ENCODE measurements at places on chromosomes 7 and 10.

DNA sequence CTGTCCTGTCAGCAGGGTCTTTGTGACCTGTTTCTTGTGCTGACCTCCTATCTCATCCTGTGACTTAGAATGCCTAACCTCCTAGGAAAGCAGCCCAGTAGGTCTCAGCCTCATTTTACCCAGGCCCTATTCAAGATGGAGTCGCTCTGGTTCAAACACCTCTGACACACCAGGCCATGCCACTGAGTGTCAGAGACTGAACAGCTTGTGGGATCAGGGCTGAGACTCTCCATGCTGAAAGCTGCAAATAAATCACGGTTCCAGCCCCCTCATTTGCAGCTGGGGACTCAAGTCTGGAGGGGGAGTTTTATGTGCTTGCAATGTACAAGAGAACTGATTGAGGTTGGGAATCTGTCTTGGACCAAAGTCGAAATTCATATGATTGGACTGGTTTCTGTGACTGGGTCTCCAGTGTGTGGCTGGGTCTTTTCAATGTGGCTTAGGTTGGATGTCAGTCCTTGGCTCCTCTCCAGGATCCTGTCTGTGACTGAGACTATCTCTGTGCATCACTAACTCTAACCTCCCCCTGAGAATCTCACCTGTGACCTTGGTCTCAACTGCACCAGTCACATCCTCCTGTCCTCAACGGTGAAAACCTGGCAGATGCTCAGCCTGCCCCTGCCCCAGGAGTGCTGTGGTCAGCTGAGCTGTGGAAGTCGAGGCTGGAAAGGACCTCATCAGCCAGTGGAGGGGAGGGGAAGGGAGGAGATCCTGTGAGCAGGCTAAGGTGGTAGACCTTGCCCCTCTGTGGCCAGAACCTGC, 11.7 kb downstream of the PRF1 start:
- no peak for DNase-seq

DNA sequence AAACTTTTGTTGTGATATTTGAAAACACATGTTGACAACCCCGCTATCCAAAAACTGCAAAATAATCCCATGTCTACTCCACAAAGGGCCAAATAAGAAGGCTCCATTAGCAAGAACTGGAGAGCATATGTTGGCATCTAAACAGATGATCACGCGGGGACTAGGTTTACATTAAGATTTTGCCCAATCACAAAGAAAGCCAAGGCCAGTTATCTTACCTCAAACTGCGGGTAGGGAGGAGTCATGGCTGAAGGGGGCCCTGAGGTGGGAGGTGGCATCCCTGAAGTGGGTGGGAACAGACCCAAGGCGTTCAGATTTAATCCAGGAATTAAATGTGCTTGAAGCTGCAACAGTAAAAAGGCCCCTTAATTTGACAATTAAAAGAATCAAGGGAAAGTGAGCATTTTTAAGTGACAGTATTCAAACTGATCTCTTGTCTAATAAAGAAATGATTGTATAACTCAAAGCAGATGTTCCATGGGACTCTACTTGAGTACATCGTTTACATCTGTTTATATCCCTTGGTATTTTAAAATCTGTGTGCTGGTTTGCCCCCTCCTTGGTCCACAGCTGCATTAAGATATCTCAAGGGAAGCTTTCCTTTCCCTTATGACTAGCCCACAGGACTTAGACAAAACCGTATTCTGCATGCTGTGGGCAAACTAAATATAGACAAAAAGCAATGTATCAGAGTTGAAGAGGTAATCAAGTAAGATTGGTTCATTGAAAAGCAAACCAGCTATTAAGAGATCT, 42.9 kb downstream of the MALSU1 start:
- no peak for DNase-seq

DNA sequence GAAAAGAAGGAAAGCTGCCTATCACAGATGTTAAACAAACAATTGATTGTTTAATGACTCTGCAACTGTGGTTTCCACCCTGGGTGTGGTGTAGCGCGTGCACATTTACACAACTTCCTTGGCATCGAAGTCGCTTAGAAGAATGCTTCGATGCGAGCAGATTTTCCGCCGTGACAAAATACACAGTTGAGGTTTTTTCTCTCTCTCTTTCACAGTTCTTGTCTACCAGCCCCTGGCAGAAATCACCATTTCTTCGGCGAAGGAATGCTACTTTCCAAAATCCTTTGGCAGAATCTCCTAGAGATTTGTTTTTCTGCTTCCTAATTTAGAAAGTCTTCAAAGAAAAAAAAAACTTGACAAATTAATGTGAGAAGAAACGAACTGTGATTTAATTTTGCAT, 70.7 kb upstream of the C1QL3 start:
- no peak for DNase-seq

- DNase-seq: no peak
Measured at GRCh38 chr7:100575746-100576383, 2.2 kb upstream of the SAP25 start.

DNA sequence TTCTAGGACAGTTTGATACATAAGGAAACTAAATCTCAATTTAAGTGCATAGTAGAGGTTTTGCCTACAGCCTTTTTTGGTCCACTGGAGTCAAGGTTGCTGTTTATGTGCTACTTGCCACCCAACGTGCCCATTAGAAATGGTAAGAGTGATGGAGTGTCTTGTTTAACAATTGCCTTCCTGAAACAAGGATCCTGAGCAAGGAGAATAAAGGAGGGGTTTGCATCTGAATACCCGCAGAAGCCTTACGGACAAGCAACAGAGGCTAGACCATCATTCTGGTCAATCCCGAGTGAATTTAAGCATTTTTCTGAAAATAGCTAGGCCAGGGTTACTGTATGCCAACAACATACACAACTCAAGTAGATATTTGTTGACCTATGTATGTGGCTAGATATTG, 63.6 kb downstream of the MARCHF5 start:
- no peak for DNase-seq

GRCh38 chr10:2244471-2244870, 507.1 kb upstream of the ADARB2 start:
- no peak for DNase-seq

DNA sequence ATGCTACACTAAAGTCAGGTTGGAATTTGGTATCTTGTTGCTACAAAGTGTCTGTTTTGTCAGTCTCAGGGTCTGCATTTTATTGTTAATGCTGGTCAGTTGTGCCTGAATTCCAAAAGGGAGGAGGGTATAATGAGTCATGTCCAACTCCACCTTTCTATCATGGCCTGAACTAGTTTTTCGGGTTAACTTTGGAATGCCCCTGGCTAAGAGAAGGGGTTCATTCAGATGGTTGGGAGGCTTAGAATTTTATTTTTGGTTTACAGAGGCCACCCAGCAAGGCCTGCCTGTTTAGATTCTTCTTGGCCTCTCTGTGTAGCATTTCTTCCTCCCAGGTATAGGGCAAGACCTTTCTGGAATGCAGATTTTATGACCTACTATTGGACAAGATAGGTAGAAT, 93.2 kb downstream of the SKIDA1 start:
- DNase-seq: no peak
